NCI-H2107 (cell line): ENCODE measurements at places on chromosomes 2 and 18.

DNA sequence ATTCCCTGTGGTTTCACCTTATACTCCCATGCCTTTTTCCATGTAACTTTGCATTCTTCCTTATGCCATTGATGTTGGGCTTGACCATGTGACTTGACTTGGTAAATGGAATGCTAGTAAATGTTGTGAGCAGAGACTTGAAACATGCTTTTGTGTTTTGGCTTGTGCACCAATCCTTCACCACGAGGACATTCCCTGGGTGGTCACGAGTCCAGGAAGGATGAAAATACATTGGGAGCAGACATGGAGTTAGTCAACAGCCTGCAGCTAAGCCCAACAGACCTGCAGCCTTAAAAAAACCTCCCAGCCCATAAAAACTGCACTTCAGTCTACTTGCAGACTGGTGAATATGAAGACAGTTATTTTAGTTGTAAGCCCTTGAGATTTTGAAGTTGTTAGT lies 116.5 kb upstream of the SPATS2L start:
- no peak for DNase-seq

DNA sequence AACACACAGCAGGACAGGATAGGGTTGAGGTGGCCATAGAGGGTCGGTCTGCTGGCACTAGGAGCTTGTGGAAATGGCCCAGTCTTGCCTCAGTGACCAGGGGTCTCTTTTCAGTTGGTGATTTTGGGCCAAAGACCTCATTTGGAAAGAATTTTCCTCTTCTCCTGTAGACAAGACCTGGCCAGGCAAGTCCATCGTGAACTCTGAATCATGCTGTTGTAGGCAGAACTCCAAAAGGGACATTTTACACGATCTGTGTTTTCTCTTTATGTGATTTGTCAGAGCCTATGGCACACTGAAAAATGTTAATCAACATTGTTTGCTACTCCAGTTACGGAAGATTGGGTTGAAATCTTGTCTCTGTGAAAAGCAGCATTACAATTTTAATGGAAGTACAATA lies 126.1 kb upstream of the PXDN start:
- DNase-seq, result no peak

GRCh38 chr2:238449909-238450417 lies 23.2 kb downstream of the ASB1 start:
- no peak for DNase-seq

- DNase-seq, result no peak
These were observed 107.3 kb upstream of the TLK1 start for GRCh38 chr2:171267855-171268629.

- no peak for DNase-seq
These were observed 468 bp downstream of the PIKFYVE start for GRCh38 chr2:208266553-208266893.

DNA sequence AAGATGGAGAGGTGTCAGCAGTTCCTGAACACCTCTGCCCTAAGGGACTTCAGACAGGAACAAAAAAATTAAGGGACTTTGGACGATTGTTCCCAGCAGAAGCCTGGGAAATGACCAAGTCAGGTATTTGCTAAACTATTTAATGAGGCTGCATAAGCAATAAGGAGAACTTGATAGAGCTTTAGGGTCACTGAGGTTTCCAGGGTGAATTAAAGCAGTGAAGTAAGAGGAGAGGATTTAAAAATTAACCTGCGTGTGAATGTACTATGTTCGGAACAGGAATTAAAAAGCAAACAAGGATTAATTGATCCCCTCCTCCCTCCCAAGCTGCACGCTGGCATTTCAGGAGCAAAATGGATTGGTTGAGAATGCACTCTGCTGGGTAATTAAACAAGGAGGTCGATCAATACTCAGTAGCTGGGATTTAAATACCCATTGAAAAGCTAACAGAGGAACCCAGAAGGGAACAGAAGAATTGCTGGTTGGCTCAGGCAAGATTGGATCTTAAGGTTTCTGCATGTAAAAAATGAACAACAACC lies 157.2 kb downstream of the RNF152 start:
- DNase-seq, result no peak

DNA sequence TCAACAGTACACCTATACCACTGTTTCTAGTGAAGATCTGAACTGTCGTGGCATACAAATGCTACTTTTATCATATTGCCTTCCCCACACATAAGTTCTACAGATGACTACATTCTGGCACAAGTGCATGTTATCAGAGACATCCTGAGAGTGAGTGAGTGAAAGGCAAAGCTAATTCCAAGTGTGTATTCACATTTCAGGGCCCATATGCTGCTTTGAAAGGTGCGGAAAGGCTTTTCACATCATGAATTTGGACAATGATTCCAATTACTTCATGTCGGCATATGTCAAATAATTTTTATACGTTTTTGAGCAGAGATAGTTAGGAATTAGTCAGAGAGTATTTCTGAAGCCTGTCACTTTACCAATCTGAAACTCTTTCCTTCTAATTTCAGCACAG lies 101.7 kb downstream of the GAREM1 start:
- DNase-seq, result no peak

DNA sequence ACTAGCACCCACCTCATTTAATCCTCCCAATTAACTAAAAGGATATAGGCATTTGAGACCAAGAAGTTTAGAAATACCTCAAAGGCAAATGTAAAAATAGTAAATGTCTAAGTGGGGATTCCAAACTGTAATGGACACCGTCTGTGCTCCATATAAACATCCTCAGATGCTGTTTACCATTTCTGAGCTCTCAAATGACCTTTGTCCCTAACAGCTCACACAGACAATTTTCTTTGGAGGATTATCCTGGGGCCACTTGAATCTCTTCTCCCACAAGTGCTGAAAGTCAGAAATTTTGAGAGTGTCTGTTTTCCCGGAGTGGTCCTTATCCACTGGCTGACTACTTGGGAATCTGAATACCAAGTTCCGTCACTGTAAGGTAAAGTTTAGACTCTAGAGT lies 1418.9 kb downstream of the LRP1B start:
- no peak for DNase-seq

GRCh38 chr2:158413581-158413980 lies 43.0 kb downstream of the CCDC148 start:
- no peak for DNase-seq
